ENCODE measurements at places on chromosomes 1 and 21. TPM values are rescaled to one million over a fixed set of nuclear protein-coding genes. Genes with fewer than 3 reads are reported as not detected.
A peak's percentile ranks its signal among the peaks of the same experiment; 100 is the strongest.

- no peak for DNase-seq
These were observed 23.3 kb downstream of the PIP5K1A start for GRCh38 chr1:151221616-151222015.

DNA sequence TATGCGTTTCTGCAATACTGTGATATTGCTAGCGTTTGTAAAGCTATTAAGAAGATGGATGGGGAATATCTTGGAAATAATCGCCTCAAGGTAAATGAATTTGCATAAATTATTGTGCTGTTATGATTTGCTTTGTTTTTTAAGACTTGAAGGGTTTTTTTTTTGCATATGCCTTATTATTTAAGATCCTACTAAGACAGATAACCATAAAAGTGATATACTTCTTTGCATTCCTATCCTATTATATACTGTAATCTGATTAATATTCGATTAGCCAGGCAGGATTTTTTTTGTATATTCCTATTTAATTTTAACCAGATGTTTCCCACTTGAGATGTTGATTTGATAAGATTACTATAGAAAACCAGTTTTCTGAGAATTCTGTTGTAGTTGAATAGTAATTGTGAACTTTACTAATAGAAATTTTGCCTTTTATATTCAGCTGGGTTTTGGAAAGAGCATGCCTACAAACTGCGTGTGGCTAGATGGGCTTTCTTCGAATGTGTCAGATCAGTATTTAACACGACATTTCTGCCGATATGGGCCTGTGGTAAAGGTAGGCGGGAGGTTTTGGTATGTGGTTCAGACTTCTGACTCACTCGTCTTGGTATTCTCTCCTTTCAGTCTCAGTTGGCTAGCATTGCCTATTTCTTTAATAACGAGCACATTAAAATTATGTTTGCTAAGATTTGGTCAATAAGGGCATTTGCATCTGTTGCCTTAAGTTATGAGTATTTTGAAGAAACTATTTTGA, 56.8 kb downstream of the ZBTB17 start:
- peak; percentile 9 for DNase-seq

Gene FMOD
- total RNA-seq = 272 TPM

Gene SYT14
- total RNA-seq = 0.06 TPM

Gene RGSL1
- total RNA-seq = not detected

Gene TNFAIP8L2
- total RNA-seq = 4.6 TPM

DNA sequence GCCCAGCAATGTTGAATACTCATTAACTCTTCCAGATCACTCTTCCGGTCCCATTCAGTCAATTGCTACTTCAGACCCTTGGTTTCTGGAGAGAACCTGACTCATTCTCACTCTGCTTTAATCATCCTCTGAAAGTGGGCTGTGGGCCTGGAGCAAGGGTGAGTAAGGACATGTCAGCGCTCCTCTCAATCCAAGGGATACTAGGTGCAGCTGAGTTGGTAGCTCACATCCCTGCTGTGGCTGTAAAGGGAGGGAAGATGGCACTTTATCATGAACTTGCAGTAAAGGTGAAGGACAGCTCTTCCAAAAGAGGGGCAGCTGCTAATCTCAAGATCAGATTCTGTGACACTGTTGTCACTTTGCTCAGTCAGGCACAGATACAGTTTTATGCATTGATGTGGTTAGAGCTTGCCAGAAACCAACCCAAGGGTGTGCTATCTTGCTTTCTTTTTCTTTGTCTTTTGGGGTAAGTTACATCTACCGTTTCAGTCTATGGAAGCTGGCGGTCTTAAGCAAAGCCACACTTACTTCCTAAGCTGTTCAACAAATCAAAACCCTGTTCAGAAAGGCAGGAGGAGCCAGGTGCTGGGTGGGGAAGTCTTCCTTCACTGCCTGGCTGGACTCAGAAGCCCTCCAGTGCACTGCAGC, 26.5 kb upstream of the NTPCR start:
- DNase-seq = no peak

DNA sequence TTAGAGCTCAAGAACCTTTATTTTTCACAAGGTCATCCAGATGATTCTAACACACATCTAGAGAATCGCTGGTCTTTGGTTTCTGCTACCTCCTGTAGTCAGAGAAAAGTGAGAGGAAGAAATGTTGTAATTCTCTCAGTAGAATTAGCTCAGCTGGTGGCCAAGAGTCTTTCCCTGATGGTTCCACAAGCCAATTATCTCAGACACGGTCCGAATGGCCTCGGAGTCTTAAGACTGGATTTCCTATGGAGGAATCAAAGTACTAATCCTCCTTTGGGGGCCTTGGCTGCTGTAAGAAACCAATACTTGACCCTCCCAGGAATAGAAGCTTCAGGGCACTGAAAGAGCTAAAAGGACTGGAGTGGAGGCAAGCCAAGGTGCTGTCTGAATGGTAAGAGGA, 1.8 kb downstream of the TMEM81 start:
- DNase-seq = no peak

DNA sequence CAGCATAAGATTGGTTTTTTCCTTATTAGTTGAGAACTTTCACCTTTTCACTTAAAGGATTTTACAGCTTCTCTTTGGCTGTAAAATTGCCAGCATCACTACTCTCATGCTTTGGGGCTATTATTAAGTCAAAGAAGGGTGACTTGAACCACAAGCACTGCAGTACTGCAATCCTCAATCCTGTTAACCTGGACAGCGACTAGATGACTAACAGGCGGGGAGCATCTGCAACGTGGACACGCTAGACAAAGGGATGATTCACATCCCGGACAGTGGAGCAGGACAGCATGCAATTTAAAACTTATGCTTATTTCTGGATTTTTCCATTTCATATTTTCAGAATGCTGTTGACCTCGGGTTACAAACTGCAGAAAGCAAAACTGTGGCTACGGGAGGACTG, 8.1 kb downstream of the ARV1 start:
- no peak for DNase-seq

DNA sequence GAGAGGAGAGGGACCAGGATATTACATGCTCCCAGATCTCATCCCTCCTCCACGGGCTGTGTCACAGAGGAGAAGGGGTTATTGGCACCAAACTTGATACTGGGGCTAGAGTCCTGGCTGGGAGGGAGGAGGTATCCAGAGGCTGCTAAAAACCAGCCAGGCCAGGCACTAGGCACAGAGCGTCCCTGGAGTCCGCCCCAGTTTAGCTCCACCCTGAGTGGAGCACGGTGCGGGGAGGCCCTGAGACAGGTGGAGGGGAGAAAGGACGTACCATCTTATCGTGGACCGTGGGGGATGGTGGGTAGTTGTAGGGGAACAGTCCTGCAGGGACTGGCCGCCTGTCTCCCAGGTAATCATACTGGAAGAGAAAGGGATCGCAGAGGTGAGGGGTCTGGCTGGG, 42.7 kb upstream of the GOLT1A start:
- no peak for DNase-seq

Gene OR2G2
- total RNA-seq = not detected
